ENCODE measurements at places on chromosomes 5 and 9.
A peak's percentile ranks its signal among the peaks of the same experiment; 100 is the strongest.

DNA sequence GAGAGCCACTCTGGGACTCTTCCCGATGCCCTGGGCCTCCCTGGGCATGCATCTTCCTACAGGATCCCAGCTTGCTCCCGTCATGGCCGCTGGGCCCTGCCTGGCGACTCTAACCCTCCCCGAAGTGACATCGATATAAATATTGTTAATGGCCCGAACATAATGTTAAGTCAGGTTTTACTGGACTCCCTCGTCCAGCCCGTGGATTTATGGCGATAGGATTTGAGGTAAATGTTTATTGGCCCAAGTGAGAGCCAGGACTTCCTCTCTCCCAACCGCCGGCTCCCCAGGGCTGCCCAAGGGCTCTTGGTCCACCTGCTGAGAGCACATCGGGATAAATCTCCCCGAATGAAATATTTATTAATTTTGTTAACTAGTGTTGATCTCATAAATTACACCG, 246.3 kb downstream of the PBX3 start:
- no peak for DNase-seq

DNA sequence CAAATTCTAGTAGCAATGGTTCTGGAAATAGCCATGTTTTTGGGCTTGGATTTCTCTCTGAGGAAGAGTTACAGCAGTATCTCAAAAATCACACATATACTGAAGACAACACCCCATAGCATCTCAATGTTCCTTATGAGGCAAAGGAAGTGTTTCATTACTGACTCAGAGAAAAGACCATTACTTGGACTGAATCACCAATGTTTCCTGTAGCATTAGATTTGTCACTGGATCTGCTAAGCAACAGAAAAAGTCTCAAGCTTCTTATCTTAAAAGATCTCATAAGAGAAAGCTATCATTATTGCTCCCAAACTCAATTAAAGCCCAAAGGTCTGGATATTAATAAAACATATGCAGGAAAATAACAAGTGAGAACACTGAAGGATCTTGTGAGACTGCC, 272.4 kb downstream of the ADAMTS6 start:
- peak; percentile 90 for DNase-seq

DNA sequence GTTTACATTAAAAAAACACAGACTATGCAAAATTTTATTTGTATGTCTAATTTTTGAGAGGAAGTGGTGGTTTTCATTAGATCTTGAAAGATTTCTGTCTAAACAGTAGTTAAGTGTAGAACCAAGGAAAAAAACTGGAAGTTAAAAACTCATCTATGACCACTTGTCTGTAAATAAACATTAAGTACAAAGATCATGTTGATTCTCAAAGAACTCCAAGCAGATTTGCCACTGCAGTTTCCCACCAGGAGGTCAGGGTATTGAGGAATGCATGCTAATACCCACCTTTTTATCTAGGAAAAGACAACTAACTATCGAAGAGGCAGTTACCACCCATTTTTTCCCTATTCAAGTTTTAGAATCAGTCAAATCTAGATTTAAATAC, 1.9 kb downstream of the STOM start:
- DNase-seq, result no peak

- no peak for DNase-seq
Observed at GRCh38 chr5:71971862-71972261, 135.4 kb upstream of the MAP1B start.

GRCh38 chr5:113255579-113256386, 179.0 kb downstream of the TSSK1B start:
- no peak for DNase-seq

GRCh38 chr5:8362495-8362894, 493.5 kb downstream of the MTRR start:
- DNase-seq, result no peak

- DNase-seq, result no peak
Observed at GRCh38 chr5:180523629-180524466, 29.7 kb downstream of the CNOT6 start.

DNA sequence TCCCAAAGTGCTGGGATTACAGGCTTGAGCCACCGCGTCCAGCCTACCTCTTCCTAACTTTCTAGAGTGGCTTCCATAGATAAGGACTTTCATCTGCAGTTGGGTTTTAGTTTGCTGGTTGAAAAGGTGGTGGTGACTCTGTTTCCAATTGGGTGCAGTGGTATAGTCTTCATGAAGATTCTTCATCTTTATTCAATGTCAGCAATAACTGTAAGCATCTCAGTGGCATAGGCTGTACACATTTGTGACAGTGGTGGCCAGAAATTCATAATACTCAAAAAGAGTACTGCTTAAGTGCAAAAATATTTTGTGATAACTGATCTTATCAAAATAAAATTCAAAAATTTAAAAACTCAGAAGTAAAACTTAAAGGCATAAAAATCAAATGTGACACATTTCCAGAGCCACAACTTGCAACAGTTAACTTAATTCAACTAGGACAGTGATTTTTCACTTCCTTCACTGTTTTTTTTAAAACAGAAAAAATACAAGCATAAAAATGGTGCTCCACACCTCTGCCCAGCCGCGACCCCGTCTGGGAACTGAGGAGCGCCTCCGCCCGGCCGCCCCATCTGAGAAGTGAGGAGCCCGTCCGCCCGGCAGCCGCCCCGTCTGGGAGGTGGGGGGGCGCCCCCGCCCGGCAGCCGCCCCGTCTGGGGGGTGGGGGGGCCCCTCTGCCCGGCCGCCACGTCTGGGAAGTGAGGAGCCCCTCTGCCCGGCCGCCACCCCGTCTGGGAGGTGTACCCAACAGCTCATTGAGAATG, 56.4 kb upstream of the CDK5RAP2 start:
- no peak for DNase-seq

DNA sequence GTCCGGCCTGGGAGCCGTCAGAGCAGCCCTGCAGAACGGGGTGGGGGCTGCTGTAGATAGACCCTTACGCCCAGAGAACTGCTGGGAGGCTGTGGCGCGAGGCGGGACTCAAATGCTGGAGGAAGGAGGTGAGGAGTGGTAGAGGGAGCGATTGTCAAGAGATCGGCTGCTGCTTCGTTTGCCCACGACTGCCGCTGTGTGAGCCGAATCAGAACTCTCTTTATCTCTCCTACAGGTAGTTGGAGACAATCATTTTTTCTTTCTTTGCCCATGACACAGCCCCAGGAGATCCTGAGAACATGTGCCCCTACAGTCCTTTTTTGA, 456 bp downstream of the ZNF79 start:
- peak; percentile 17 for DNase-seq

- no peak for DNase-seq
Observed at GRCh38 chr9:87661241-87661640, 64.7 kb upstream of the CTSL start.

DNA sequence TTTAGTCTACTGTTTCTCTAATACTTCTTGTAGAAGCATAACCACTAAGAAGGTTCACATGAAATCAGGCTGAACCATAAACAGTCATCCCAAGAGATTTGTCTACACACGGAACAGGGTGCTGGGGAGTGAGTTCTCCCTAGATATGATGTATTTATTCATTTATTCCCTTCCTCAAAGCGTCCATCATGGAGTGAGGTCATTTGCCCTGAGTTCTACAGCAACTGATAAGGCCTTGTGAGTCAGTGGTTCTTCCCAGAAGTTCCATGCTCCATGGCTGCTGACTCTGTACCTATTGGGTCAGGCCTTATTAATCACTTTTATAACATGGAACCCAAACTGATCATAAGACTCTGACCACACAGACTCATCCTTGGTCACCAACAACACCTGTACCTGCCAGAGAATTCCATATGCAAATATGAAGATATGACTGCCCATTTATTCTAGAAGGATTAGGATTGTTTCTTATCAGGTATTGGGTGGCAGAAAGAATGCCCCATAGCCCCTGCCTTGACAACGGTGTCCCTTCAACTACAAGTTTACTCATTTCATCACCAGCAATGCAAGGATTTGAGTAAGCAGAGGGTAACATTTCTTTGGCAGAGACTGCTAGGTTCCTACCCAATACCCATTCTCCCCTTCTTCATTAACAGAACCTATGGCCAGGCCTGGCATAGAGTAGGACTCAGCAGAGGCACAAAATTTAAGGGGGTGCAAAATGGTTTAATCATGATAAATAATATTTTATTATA, 118.1 kb downstream of the LHFPL2 start:
- DNase-seq, result peak; percentile 90

GRCh38 chr5:61617039-61617438, 285.0 kb downstream of the ZSWIM6 start:
- no peak for DNase-seq

DNA sequence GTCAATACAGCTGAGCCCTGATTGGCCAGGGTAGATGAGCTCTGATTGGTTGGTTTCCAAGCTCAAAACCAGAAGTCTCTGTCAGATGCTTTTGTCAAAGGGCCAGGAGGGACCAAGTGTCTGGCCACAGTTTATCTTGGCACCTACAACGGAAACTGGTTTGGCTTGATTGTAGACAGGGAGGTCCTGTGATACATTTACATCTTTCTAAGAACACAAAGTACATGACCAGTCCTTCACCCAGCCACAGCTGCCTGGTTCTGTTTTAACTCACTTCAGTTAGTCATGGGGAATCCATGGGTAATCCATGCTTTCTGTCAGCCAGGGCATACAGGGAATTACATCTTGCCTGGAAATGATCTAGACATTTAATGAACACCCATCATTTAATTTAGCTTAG, 171.2 kb downstream of the SLC12A2 start:
- no peak for DNase-seq

DNA sequence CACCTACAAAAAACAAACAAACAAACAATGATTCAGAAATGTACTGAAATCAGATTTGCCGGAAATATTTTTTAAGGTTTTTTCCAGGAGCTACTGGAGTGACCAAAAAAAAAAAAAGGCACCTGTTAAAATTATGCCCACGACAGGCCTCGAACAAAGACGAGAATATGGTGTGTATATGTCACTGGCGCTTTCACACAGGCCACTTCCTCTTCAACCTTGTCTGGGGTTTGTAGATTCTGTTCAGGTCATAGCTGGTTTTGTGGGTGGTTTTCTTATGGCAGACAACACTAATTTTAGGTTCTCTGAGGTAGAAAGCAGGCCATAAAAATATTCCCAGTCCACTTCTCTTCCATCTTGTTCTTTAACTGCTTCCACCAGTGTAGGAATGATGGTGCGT, 7.0 kb downstream of the NDUFB6 start:
- no peak for DNase-seq

DNA sequence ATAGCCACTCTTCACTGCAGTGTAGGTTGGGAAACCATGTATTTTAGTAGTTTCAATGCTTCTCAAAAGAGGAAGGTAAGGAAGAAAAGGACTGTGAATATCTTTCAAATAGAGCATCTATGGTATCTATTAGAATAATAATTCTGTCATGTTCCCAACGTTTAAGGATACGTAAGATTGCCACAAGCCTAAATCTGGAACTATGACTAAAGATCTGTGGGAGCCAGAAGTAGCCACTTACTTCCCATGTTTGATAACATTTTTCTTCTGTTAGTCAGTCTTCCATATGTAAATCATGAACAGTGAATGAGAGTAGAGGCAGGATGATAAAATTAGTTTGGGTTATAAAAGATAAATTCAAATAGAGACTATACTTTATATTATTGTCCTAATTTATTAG, 16.3 kb upstream of the MROH2B start:
- DNase-seq, result peak; percentile 64

DNA sequence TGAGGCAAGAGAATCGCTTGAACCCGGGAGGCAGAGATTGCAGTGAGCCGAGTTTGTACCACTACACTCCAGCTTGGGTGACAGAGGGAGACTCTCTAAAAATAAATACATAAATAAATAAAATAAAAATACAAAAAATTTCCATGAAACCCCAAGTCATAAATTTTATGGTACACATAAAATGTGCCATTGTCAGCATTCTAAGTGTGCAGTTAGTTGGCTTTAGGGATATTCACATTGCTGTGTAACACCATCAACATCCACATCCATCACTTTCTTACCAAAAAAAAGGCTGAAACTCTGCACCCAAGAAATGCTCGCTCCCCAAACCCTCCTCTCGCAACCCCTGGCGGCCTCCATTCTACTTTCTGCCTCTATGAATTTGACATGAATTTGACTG, 135.2 kb downstream of the GAPVD1 start:
- DNase-seq, result no peak

GRCh38 chr5:77180167-77181081, 30.1 kb upstream of the PDE8B start:
- peak; percentile 23 for DNase-seq

DNA sequence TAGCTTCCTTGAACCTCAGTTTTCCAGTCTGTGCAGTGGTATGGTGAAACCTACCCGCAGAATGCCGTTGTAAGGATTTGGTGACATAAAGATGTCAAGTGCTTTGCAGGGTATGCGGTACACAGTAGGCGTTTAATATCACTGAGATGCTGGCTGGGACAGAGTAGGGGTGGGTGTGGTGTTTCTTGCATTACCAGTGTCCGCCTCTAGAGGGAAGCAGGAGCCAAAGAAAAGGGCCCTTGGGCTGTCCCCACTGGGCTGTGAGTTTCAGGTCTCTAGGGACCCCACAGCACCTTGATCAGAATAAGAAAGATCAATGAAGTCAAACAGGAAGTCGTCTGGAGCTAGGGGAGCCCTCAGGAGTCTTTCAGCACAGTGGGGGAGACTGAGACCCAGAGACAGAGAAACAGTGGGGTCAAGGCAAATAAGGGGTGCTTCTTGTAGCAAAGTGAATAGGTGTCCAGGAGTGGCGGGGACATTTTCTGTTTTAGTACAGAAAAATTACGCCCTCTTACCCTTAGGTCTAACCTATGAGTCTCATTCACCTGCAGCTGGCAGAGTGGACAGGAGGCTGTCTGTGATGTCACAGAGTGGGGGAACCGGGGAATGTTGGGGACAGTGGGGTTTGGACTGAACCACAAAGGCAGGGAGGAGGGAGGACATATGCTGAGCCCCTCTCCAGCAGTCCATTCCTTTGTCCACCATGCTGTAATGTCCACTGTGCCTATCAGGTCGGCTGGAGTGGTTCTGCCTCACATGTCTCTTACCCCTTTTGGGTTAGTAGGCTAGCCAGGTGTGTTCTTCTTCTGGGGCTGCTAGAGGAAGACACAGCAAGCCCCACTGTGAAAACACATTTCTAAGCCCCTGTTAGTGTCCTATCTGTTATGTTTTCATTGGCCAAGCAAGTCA, 4.7 kb upstream of the TEX53 start:
- peak; percentile 47 for DNase-seq

GRCh38 chr9:26694381-26695297, 198.0 kb downstream of the CAAP1 start:
- DNase-seq, result no peak

DNA sequence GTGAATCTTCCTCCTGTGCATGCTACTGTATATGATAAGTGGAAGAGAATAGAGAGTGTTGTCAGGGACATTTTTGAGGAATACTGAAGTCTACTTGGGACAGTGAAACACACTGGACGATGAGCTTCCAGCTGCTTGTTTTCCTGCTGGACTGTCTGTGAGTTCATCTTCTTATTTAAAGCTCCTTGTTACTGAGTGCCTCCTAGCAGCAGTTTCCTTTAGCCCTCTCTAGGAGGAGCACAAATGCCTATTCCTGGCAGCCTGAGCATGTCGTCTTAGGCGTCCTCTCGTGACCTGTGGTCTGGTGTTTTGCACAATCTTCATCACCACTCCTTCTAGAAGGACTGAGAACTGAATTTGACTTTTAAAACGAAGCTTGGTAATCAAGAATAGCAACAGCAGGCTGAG, 43.8 kb downstream of the ANKRD33B start:
- no peak for DNase-seq

GRCh38 chr5:179727106-179727505, 5.5 kb upstream of the MAML1 start:
- no peak for DNase-seq

- DNase-seq, result peak; percentile 66
Observed at GRCh38 chr5:143023411-143024096, 253.4 kb downstream of the ARHGAP26 start.
